ENCODE measurements at places on chromosomes 1 and 21. TPM values are rescaled to one million over a fixed set of nuclear protein-coding genes. Genes with fewer than 3 reads are reported as not detected.

ARMH1 gene
- 17.1 TPM for total RNA-seq

AVPR1B gene
- total RNA-seq, result not detected

TAS1R1 gene
- total RNA-seq, result 0.26 TPM

PSMB2 gene
- 38.3 TPM for total RNA-seq

F11R gene
- 51.2 TPM for total RNA-seq

TUFT1 gene
- 1.5 TPM for total RNA-seq

H6PD gene
- total RNA-seq, result 32.1 TPM

SNRNP40 gene
- total RNA-seq, result 40.7 TPM

GPR3 gene
- total RNA-seq, result not detected

EDARADD gene
- total RNA-seq, result 3.1 TPM

C1QTNF12 gene
- total RNA-seq, result 1.4 TPM

GADD45A gene
- total RNA-seq, result 31.7 TPM

TMEM82 gene
- not detected for total RNA-seq

CATSPERE gene
- total RNA-seq, result 1.2 TPM

BEST4 gene
- total RNA-seq, result not detected

TTC34 gene
- 0.64 TPM for total RNA-seq

TMEM222 gene
- total RNA-seq, result 29.3 TPM

KRTAP21-2 gene
- total RNA-seq, result not detected

WNT9A gene
- total RNA-seq, result 1.8 TPM

PRRX1 gene
- 1.2 TPM for total RNA-seq

HSPA6 gene
- total RNA-seq, result 13.0 TPM

UBE2U gene
- total RNA-seq, result not detected

GNG4 gene
- 0.17 TPM for total RNA-seq

CTH gene
- 1.3 TPM for total RNA-seq

DCDC2B gene
- total RNA-seq, result not detected

OR2T35 gene
- total RNA-seq, result not detected
